CD4-positive, alpha-beta T cell (primary cell): ENCODE measurements at places on chromosomes 1 and 21.

DNA sequence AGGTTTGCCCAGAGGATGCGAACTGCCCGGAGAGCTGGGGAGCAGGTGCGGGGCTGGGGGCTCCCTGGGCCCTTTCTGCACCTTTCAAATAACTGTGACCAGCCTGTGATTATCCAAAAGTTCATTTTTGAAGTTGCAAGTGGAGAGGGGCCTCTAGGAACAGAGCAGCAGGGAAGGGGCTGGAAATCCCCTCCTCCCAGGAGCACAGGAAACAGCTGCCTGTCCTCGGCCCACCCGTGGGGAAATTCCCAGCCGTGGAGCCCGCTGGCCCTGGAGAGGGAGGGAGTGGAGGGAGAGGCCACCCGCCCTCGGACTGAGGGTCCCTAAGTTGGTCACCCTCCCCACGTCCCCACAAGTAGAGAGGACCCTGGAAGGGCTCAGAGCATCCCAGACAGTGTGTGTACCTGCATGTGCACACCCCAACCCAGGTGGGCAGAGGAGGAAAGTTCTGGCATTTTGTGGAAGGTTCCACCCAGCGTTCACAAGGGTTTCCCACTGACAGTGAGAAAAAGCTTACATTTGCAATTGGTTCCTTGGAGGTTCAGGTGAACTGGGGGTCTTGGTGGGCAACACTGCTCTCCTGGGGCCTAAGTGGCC, 1.2 kb upstream of the TNFRSF4 start:
- DNase-seq, result no peak

- no peak for DNase-seq
Observed at GRCh38 chr1:51071291-51072042, 30.6 kb upstream of the C1orf185 start.

DNA sequence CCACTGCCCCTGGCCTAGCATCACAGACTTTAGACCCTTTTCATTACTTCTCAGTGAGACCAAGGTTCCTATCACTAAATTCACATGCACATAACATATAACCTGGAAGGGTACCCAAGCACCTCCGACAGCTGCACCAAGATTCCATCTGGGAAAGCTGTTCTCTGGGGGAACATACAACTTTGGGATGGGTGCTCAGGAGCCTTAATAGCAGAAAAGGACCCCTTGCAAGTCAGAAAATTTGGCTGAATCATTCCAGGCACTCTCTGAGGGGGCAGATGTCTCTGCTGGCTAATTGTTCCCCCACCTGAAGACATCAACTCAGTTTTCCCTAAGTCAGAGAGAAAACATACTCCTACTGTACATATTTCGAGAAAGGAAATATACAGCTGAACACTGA, 41.3 kb upstream of the PSEN2 start:
- DNase-seq, result no peak

GRCh38 chr21:30434033-30434631, 4.1 kb downstream of the KRTAP13-4 start:
- no peak for DNase-seq

DNA sequence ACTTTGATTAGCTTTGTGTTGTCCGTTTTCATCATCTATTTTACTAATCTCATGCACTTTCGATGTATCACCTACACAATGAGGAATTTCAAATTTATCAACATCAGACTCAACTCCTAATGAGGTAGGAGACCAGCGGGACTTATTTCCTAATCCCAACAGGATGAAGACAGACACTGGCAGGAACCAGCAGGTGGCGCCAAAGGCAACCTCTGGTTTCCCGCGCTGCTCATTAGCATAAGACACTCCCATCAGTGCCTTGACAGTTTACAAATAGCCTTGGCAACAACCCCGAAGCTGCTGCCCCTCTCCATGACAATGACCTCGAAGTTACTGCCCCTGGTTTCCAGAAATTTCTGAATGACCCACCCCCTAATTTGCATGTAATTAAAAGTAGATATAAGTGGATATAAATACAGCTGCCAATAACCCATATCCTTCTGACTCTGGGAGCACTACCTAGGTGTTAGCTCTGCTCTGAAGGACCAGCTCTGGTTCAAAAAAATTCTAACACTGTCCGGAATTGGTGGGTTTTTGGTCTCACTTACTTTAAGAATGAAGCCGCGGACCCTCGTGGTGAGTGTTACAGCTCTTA, 974.8 kb downstream of the ADGRL2 start:
- no peak for DNase-seq

GRCh38 chr1:51237351-51238033, 1.4 kb downstream of the RNF11 start:
- no peak for DNase-seq

DNA sequence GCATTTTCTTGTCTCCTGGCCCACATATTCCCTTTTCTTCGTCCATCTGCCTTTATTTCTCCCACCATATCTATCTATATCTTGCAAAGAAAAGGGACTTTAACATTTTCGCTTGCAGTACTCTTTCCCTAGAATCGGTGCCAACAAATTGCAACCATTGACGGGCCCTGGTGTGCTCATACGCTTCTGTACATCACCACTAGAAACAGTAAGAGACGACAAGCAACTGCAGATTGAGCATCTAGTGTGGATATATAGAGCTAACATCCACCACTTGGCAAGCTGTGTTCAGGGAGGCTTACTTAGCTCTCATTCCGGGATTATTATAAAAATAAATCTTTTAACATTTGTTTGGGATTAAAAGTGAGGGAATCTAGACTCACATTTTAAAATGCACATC, 230.8 kb upstream of the PKN2 start:
- DNase-seq, result no peak

- DNase-seq, result no peak
Observed at GRCh38 chr1:114258633-114259032, 105.0 kb upstream of the SYT6 start.

DNA sequence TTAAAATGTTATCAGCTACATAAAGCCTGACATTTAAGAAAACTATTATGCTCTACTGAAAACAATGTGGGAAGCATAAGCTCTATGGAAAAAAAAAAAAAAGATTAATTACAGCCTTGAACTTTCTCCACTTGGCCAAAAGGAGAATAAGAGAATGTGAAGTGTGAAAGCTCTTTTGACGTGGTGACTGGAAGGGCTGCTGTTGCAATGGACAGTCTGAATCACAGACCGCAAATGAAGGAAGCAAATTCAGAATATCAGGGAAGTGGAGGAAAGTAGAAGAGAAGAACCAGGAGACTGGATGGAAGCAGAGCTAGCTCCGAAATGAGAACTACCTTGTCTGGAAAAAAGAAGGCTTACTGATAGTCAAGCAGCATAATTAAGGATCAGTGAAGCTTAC, 106.8 kb downstream of the AK5 start:
- no peak for DNase-seq

GRCh38 chr1:107442551-107442950, 301.7 kb downstream of the NTNG1 start:
- no peak for DNase-seq

DNA sequence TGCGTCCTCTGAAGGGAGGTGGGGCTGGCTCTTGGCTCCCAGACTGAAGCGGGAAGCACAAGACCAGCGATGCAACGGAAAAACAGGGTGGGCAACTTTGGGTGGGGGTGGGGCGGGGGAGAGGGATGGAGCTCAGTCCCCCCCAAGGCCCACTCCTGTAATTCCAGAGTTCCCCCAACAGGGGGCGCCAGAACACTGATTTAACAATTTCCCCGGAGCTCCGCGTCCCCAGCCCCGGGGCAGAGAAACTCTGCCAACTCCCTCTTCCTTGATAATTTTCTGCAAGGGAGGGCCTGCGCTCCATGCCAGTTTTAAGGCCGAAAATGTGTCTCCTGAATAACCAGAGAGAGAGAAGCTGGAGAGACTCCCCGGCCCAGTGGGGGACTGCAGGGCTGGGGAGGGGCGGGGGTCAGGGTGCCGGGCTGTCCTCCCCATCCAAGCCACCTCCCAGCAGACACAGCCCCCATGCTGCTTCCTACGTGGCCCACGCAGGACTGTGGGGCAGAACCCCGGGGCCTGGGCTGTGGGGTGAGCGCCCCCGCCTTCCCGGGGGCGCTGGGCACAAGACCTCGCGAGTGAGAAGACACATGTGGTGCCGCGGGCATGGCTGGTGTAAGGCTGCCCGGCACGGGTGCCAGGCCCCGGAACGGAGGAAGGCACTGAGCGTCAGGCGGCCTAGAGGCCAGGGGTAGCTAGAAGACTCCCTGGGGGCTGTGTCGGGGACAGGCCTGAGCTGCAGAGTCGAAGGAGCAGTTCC, 51.4 kb downstream of the KIF21B start:
- peak; percentile 55 for DNase-seq

DNA sequence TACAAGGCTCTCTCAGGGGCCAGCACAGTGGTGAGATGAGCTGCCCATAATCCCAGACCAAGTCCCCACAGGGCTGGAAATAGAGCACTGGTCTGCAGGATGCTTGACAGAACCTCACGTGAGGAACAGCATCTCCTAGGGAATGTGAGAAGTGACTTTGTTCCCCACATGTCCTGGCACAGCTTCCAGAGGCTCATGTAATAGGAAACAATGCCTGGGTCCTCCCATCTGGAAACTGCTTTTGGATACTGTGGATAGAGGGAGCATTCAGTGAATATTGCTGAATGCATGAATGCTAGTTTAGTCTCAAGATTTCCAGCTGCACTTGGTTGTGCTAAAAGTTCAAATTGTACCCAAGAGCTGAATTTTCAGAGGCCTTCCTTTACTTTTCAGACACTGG, 146.2 kb downstream of the TNR start:
- DNase-seq, result no peak

GRCh38 chr21:36027347-36027746, 33.0 kb downstream of the SETD4 start:
- DNase-seq, result no peak

DNA sequence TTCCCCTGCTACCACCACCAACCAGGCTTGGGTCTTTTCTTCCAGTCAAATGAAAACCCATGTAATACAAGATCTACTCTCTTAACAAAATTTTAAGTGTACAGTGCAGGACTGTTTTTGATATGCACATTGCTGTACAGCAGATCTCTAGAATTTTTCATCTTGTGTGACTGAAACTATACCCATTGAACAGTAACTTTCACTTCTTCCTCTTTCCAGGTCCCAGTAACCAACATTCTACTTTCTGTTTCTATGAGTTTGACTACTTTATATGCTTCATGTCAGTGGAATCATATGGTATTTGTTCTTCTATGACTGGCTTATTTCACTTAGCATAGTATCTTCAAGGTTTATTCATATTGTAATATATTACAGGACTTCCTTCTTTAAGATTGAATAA, 45.3 kb upstream of the PLPPR4 start:
- DNase-seq, result no peak

DNA sequence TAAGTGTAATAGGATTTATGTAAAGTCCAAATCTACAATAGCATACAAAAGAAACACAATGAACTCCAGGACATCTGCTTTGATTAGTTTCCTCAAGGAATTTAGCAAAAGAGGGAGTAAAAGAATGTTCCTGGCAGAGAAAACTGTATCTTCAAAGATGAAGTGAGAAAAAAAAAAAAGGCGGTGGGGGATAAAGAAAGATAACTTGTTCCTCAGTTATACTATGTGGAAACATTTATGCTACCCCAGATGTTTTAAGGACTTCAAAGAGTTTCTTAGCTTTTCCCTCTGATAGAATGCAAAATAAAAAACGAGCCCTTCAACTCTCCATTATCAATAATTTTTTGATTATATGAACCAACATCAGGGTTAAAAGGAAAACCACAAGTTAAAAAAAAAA, 908.9 kb upstream of the ADGRL2 start:
- no peak for DNase-seq

- no peak for DNase-seq
Observed at GRCh38 chr1:217524787-217525520, 105.9 kb downstream of the GPATCH2 start.

DNA sequence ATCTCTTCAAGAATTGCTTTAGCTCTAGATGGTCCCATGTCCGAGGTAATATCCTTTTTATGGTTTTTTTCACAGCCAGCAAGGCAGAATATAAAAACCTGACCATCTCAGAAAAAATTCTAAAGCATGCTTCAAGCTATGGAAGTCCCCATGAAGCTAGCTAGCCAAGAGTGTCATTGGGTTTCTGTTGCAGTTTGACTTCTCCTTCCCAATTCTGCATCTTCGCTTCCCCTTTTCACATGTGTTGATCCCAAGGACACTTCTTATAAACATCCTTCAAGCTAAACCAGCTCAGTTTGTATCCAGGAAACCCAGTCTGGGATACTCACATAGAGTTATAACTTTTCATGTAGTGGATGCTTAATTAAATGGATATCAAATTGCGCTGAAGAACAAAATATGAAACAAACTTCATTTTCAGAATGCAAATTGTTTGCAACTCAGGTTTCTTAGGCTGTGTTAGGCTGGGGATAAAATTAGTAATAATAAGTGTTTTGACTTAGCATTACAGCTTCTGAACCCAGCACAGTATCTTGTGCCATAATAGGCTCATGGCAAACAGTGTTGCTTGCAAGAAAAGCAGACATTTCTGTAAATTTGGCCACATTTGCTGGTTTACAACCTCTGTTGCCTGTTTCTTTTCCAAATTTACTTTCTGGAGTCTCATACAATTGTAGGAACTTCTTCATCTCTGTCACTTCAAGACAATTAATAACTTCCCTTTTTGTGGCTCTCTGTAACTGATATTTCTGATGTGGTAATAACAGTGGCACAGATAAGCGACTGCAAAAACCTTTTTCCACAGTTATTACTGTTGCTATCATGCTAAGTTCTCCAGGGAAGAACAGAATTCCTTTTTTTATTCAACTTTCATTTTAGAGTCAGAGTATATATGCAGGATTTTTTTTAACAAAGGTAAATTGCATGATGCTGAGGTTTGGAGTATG, 53.2 kb downstream of the NCAM2 start:
- no peak for DNase-seq

DNA sequence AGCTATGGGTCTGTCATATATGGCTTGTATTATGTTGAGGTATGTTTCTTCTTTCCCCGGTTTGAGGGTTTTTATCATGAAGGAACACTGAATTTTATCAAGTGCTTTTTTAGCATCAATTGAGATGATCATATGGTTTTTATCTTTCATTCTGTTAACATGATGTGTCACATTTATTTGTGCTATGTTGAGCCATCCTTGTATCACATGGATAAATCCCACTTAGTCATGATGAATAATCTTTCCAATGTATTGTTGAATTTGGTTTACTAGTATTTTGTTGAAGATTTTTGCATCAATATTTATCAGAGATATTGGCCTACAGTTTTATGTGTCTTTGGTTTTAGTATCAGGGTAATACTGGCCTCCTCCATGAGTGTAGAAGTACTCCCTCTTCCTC, 61.7 kb downstream of the GPR137B start:
- no peak for DNase-seq

GRCh38 chr21:15275615-15276235, 210.9 kb upstream of the NRIP1 start:
- DNase-seq, result no peak

DNA sequence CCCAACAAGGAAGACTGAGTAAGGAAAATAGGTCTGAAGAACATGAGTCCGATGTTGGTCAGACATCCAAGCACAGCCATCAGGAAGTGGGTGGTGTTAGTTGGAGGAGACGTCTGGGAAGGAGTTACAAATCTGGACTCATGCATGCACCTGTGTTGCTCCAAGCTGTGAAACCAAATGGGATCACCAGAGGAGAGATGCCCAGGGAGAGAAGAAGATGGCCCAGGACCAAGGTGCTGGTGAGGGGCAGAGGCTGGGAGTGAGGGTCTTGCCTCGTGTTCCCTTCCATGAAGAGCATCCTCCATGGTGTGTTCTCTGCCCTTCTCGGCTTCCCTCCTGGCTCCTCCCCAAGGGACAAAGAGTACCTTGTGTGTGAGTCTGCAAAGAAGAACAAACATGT, 405.6 kb downstream of the NPHP4 start:
- no peak for DNase-seq

- no peak for DNase-seq
Observed at GRCh38 chr1:207814469-207814868, 62.6 kb downstream of the CD46 start.
